ENCODE measurements at places on chromosomes 3 and 15.

DNA sequence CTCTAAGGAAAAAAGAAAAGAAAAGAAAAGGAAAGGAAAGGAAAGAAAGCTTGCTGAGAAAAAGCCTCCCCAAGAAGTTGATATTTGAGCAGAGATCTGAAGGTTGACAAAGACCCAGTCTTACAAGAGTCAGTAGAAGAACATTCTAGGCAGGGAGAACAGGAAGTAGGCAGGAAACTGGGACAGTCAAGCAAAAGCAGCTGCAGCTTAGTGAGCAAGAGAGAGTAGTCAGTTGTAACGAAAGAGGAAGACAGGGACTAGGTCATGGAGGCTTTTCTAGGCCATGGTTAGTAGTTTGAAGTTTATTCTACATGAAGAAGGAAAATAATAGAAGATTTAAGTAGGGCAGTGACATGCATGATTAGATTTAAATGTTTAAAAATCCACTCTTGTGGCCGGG lies 31.8 kb upstream of the KLHL6 start:
- no peak for DNase-seq

DNA sequence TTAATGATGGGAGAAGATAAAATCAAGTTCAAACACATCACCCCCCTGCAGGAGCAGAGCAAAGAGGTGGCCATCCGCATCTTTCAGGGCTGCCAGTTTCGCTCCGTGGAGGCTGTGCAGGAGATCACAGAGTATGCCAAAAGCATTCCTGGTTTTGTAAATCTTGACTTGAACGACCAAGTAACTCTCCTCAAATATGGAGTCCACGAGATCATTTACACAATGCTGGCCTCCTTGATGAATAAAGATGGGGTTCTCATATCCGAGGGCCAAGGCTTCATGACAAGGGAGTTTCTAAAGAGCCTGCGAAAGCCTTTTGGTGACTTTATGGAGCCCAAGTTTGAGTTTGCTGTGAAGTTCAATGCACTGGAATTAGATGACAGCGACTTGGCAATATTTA lies 67.5 kb upstream of the TSEN2 start:
- no peak for DNase-seq

GRCh38 chr15:90213818-90214204 lies 12.7 kb downstream of the SEMA4B start:
- no peak for DNase-seq

DNA sequence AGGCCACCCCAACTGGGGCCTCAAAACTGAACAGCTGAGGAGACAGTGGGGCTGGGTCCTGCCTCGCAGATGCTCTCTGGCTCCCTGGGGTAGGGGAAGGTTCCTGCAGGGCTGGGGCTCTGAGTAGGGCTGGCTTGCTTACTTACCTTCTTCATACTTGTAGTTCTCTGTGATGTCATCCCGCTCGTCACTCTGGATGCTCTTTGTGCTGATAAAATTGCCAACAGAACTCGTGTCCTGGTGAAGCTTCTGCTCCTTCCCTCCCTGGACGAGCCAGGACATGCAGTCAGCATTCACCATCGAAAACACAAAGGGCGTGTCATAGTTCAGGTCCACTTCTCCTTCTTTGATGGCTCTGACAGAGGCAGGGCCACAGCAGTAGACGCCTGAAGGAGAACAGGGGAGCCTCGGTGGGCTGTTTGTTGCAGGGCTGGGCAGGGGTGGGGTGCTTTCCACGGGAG lies 17.9 kb upstream of the EPB42 start:
- DNase-seq: no peak

DNA sequence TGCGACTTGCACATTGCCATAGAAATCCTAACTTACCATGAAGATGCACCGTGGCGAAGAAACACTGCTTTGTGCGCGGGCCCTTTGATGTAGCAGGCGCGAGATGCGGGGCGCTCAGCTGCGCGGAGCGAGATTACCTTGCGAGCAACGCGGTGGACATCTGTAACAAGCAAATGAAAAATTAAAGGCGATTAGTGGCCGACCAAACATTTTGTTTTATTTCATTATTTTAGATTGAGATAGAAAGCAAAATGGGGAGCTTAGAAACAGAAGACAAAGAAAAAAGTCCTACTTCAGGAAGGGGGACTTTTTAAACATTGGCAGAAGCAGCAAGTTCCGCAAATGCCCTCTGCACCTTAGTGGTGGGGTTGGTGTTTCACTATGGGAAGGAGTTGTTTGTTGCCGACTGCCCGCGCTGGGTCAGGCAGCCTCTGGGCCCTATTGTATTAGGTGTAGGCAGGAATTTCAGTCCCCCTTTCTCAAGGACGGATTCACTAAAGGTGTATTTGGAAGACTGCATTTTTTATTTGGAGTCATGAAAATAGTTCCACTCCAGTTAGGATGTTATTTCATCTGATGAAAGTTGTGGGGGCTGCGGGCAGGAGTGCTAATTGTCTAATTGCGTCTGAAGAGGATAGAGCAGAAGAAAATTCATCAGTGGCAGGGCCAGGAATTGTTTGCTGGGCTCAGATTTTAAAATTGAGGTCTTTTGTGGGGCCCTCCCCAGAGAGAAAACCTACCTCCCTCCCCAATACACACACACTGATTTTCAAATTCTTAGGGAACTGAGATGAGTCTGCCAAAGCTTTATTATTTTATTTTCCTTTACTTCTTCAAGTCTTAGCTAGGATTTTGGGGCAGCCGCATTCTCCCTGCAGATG lies 17.4 kb downstream of the ZIC4 start:
- DNase-seq: peak; percentile 51

- no peak for DNase-seq
Observed at GRCh38 chr15:28945626-28946230, 60.0 kb downstream of the APBA2 start.

GRCh38 chr3:119810018-119810435 lies 28.1 kb downstream of the NR1I2 start:
- DNase-seq: peak; percentile 34

DNA sequence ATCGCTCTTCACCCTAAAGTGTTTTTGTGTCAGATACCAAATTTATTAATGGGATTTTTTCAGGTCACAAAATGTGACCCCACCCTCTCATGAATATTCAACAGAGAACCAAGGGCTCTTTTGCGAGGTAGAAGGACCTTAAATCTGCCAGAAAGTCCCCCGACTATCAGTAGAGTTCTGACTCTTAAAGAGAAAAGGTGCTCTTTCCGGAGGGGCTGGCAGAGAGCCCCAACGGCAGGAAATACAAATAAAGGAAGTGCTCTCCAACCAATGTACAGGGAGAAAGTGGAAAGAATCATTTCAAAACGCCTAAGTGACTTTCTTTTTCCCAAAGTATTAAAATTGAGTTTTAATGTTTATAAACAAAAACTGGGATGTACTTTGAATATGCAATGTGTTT lies 517.2 kb downstream of the FOXP1 start:
- DNase-seq: no peak

GRCh38 chr3:9452417-9452816 lies 55.0 kb downstream of the SETD5 start:
- no peak for DNase-seq

DNA sequence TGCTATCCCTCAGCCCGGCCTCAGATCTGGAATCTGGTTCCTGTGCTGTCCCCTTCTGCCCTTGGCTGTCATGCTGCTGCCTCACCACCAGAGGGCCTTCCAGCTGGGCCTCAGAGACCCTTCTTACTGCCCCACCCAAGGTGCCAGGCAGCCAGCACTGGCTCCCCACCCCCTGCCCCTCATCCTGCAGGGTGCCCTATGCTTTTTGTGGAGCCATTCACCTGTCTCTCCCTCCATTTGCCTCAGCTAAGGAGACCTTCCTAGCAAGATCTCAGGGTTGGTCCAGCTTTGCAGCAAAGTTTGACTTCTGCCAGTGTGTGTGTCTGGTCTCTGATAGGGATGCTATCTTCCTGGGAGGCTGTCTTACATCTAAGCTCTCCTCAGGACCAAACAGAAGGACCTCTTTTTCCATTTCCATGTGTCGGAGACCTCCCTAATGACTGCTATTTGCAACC lies 1.9 kb upstream of the VWA5B2 start:
- peak; percentile 72 for DNase-seq

DNA sequence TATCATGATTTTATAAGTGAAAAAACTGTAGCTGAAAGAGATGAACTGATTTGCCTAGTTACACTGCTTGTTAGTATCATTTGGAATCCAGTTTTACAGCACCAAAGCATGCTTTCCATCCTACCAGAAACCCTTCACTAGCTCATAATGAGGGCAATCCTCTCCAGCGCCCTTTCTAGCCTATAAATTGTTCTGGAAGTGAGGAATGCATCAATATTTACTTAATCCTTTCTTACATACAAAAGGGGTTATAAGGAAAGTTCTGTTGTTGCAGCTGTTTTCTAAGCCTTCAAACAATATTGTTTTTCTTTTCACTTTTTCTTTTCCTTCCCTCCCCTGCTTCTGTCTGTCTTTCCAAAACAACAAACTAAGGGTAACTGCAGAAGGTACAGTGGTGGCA lies 11.0 kb upstream of the PCCB start:
- DNase-seq: no peak

DNA sequence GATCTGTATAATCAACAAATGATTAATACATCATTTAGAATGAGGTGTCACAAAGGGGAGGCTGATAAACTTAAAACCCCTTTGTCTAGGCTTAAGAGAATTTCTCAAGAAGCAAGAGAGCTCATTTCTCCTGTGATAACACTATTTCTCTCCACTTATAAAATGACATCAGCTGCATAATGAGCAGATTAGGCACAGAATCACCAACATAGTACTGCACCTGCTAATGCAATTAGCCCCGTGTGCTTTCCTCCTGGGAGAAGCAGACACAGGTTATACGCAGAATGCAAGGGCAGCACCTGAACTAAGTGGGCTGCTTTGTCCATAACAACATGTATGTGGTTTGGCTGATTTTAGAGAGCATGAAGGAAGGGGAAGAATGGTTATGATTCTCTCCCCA lies 515.3 kb upstream of the CFAP20DC start:
- no peak for DNase-seq

DNA sequence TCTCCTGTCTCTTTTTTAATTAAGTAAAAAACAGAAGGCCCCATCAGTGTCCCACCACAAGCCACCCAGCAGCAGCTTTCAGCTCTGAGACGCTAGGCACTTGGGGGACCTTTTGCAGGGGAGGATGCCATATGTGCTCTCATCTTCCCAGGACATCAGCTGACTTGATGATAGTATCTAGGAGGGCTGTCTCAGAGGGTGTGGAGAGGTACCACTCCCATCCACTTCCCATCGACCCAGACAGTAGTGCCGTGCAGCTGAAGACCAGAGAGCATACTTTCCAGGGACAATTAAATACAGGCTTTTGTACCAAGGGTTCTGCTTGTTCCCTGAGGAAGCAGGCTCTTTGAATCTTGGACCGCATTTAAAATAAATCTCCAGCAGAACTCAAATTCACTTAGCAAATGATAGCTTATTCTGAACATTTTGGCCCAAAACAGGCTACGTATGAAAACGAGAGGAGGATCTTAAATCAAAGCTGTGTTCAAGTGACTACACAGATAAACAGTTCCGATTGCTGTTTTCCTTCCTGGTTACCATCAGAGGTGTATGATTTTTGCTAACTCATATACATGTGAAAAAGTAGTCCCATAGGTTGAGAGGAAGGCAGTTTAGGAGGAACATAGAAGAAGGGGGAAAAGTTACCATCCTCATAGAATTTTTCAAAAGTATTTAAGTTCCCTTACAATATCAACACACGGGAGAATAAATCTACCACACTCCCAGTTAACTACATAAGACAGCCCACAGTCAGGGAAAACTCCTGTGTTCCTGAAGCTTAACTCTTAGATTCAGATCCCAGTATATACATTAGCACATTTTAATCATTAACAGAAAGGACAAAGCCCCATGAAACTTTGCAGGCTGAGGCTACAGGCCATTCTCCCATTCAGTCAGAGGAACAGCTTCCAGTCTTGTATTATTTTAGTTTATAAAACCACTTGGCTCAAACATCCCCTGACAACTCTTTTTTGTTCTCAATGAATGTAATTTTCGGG lies 9.5 kb downstream of the WNT5A start:
- DNase-seq: no peak

DNA sequence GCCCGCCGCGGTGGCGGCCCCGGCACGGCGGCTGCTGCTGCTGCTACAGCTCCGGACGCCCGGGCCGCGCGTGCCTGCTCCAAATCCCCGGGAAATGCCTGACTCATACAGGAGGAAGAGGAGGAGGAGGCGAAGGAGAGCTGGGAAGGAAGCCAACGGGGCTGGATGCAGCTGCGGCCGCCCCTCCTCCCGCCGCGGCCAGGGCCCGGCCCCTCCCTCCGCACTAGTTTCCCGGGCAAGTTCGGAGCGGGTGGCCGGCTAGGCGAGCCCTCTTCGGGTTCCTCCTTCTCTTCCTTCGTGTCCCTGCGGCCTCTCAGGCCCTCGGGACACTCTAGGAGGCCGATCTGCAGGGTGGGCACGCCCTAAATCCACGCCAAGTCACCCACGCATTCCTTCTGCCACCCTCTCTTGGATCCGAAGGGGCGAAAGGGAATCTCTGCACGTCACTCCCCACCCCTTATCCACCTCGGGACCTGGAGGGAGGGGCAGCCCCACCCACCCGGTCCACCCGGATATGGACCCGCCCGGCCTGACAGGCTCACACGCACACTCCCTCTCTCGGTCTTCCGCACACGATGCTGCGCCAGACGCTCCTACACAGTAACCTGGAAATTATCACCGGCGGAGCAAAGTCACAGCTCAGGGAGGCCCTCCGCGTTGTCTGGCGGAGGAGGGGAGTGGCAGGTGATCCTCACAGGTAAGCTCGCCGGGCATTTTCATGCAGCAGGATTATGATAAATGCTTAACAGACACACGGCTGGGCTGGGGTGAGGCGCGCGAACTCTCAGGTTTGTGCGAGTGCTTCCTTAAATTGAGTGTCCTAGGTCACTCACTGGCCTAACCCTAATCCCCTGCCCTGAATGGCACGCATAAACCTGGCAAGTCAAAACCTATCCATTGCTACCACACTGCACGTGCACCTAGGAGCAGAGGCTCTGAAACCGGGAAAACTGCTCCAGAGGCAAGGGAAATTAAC lies at the start of the genes OSBPL10 and ZNF860:
Gene OSBPL10 (minus strand): TSS at position 57 of the 976 bp plus-strand sequence. CDS start 83 bp downstream, outside the sequence.
Gene ZNF860 (plus strand): TSS at position 545 of the 976 bp plus-strand sequence. CDS start 7,330 bp downstream, outside the sequence.
- peak; percentile 74 for DNase-seq

DNA sequence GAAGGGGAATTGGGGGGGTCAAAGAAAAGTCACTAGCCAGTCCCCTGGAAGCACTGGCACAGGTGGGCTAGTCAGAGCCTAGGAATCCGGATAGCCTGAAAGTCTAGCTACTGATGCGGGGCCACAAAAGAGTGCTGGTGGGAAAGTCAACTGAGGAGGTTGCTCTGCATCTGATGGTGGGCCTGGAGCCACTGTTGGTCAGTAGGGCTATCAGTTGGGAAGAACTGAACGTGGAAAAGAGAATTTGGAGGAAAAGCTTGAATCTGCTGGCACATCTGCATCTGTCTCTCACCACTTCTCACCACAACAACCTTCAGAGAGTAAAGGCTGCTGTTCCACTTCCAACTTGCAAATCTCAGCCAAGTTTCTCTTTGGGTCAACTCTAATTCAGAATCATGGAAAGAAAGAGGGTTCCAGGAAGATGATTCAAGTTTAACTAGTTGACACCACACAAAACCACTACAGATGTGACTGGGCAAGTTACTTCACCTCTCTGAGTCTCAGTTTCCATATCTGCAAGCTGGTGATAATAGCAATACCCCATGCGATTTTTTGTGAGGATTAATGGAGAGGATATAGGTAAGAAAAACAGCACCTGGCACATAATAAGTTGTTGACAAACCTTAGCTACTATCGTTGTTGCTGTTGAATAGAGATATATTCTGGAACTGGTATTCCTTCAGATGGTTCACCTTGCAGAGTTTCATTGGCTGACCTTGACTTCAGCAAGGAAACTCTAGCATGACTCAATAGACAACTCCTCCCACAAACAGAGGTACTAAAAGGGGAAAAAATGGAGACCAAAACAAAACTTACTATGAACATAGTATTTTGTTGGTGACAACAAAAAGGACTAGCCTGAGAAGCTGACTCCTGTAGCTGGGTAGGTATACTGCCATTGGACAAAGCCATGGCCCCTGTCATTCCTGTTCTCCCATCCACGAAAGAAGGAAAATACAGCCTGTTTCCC lies 280.2 kb upstream of the STT3B start:
- DNase-seq: no peak

All from WTC11 (cell line).